Activated CD4-positive, CD25-positive, alpha-beta regulatory T cell (primary cell): ENCODE measurements at places on chromosomes 11 and 22.

DNA sequence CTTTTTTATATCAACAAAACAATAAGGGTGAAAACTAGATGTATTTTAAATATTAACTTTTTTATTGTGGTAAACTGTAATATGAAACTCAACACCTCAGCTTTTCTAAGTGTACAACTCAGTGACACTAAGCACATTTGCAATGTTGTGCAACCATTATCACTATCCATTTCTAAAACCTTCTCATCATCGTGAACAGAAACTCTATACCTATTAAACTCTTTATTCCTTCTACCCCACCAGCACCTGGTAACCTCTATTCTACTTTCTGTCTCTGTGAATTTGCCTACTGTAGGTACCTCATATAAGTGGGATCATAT is 9.4 kb downstream of the HORMAD2 start:
- no peak for DNase-seq

DNA sequence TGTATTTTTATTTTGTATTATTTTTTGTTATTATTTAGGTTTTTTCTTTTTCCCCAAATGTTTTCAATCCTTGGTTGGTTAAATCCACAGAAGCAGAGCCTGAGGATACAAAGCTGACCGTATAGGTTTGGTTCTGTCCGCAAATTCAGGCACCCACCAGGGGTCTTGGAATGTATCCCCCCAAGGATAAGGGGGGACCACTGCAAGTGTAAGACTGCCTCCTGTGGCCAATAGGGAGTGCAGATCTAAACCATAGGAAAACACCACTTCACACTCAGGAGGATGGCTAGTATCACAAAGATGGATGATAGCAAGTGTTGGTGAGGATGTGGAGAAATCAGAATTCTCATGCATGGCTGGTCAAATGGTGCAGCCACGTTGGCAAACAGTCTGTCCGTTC is 20.0 kb downstream of the CPT1A start:
- no peak for DNase-seq

DNA sequence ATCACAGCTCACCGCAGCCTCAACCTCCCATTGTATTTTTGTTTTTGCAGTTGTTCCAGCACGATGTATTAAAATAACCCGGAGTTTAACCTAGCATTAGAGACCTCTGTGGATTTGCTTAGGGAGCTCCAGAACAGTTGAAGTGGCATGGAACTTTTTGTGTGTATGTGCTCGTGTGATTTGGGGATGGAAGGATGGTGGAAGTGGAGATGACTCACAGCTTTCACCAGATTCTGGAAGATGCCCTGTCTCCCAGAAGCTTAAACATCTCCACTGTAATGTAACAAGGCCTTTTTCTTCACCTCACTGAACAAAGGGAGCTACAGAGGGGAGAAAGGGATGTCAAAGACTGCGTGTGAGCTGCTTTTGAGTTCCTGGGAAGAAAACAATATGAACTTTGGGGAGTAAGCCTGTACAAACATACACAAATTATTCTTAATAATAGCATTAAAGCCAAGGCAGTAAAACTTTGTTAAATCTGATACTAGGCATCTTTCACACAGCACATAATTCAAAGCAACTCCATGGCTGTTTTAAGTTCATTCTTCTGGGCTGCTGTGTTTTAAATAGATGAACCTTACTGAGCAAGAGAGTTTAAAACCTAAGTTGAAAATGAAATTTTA is 226.4 kb downstream of the ADAMTS15 start:
- no peak for DNase-seq

DNA sequence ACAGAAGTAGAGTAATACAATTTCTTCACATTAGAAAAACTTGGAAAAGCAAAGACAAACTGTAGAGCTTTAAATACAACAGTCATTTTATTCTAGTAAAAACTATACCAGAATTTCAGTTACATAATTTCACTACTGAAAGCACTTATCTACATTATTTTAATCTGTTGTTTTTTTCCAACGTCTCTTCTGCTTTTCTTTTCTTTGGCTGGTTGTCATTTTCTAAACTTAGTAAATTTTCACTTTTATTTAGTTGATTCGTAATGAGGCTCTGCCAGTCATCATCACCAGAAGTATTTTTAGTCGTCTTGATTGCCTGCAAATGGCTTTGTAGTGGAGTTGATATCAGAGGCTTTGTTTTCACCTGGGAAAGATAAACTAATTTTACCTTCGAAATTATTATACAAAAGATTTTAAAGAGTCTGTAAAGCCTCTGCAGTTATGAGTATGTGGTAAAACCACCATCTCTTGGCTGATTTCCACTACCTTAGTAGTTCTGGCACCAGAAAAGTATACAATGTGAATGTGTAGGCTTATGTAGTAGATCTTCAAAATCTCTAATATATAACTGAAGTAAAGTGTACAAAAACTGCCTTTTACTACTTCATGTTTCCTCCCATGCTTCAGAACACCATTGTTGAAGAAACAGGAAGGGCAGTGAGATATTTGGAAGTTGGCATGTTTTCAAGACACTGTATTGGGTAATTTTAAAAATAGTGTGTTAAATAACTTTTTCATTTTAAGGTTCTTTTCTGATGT is 19.2 kb downstream of the EIF3M start:
- DNase-seq, result no peak
